ENCODE measurements at places on chromosomes 1 and 21.

GRCh38 chr1:21854090-21854750, 42.2 kb downstream of the LDLRAD2 start:
- no peak for DNase-seq

DNA sequence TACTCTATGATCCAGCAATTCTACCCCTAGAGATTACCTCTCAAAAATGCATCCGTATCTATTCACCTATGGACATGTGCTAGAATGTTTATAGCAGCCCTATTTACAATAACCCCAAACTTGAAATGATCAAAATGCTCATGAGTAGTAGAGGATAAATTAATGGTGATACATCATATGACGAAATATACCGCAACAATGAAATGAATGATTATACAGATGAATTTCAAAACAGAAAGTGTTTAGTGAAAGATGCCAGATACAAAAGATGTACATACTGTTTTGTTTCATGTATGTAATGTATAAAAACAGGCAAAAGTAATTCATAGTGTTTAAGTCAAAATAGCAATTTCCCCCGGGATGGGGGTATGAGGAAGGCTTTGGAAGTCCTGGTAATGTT, 91.0 kb upstream of the CD55 start:
- DNase-seq, result no peak

- no peak for DNase-seq
Measured at GRCh38 chr21:44927259-44927586, 6.5 kb upstream of the ITGB2 start.

DNA sequence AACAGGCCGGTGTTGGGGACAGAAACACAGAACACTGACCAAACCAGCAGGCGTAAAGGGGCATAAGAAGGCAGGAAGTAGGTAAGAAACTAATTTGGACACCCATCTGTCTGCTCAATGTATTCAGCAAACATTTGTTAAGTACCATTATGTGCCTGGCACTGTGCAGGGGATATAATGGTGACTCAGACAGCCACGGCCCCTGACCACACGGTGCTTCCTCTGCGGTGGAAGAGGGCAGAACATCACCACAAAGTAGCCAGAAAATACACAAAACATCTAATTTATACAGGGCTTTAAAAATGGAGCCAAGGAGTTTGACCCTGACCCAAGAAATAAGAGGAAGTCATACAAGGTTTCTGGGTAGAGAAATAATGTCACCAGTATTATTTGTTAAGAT, 12.9 kb downstream of the DNAJC11 start:
- DNase-seq, result no peak

DNA sequence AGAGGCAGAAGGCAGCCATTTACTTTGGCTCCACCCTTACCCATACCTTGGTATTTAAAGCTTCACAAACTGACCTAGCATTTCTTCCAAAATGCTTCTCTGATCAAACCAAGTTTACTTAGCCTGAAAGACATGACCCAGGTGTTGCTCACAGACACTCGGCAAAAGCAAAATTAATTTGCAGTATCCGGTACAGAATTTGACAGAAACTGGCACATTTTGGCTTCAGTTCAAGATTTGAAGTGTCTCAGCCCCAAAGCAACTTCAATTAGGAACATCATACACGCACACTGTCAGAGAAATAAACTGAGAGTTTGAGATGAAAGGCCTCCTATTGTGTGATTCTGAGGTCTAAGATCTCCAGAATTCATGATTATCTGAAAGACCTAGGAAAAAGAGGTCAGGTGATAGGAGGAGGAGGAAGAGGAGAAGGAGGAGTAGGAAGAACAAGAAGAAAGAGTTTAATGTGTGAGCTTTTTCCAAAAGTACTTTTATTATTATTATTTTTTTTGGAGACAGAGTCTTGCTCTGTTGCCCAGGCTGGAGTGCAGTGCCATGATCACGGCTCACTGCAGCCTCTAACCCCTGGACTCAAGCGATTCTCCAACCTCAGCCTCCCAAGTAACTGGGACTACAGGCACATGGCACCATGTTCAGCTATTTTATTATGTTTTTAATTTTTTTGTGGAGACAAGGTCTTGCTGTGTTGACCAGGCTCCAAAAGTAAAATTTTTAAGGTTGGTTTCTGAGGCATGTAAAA, 143.6 kb downstream of the SLC45A1 start:
- no peak for DNase-seq
